Liver (tissue), 10 donors: ENCODE measurements at places on chromosomes 3 and 15.

DNA sequence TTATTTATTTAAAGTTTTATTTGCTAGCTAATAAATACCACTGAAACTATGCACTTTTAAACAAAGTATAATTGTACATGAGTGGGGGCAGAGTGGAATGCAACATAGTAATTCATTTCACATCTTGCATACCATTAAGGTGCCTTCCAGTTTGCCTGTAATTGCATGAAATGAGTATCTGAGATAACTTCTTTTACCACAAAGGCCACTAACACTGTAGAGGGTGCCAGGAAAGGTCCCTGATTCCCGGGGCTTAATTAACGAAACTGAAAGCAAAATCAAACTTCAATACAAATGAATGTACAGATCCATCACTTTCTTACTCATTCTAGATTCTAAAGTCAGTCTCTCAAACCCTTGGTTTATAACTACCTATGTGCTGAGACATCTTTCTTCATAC is 2.1 kb downstream of the CD47 start:
- no peak for DNase-seq

DNA sequence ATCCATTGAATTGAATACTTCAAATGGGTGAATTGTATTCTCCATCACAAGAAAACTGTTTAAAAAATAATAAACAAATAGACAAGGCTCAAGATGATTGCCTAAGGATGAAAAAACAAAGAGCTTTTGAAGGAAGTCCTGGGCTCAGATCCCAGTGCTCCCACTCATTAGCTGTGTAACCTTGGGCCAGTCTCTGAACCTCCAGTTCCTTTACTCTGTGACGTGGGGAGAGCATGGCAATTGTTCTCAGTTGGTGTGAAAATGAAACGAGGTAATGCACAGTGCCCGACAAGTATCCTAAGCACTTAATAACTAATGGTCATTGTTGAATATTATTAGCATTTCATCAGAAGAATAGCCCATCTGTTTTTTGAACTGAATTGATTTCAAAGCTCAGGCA is 40.7 kb downstream of the TNIK start:
- no peak for DNase-seq

DNA sequence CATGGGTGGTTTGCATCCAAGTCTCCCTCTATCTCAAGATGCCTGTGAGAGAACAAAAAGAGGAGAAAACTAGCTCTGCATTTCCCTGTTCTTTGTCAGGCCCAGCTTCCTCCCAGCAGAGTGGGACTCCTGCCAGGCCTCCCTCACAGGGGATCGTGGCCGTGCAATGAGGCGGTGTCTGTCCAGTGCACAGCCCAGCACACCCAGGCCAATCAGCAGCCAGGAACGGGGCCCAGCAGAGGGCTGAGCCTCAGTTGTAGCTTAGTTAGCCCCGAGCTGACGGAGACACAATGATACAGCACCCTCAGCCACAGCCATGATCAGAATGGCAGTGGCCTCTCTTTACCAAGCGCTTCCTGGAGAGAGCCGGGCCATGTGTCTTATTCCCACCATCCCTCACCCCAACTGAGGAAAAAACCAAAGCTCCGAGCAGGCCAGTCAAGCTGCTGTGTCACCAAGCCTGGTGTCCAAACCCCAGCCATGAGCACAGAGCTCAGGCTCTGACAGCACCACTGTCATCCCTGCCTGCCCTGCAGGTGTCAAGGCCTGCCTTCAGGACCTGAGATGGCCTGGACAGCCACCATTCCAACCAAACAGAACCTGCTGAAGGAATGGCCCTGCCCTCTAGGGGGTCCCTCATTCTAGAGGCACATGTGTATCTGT is 71.1 kb downstream of the DNAJB8 start:
- peak; percentile 61 for DNase-seq

DNA sequence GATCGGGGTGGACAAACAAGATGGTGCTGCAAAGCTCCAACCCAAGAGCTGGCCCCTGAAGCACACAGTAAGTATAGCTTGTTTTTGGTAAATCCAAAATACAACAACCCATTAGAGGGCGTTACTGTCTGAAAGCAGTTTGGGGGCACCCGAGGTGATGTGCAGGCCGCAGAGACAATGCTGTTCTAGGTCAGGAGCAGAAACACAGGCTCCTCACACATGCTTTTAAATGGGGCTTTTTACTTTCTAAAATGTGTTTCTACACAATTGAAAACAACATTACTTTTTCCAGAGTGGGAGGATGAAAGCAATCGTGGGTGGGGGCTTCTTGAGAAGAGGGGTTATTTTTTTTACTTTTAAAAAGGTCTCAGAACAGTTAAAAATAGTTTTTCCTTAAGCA is 1029.3 kb upstream of the CFAP20DC start:
- DNase-seq = no peak

DNA sequence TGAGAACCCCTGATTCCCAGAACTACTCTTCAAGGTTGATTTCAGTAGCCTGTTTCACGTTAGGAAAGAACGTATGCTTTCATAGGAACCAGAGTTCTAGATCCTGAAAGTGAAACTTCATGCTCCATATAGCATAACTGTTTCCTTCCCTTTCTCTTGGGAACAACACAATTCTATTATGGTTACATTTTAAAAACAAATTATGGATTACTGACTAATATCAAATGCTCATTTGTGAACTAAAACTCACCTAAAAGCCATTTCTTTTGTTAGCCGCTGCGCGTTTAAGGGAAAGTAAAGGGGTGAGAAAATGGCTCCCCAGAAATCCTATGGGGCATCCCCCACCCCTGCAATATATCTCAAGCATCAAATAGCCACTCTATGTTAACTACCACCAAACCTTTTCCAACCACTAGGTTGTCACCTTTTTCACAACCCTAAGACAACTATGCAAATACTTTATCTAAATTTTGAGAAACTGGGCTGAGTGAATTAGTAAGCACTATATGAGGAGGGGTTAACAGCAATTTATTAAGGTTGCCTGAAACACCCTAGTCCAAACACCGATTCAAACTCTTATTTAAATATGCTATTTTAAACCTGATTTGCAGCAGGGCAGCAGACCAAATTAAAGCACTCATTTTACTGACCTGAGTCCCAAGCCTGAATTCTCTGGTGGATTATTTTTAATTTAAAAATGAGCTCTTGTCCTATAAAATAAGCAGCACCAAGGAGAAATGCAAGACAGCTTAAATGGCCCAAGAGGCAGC is 2.4 kb downstream of the SIAH2 start:
- no peak for DNase-seq

GRCh38 chr3:159266779-159267178 is 464.9 kb downstream of the MFSD1 start:
- DNase-seq = no peak

- no peak for DNase-seq
These were observed 104.6 kb upstream of the SKOR1 start for GRCh38 chr15:67720556-67721175.

DNA sequence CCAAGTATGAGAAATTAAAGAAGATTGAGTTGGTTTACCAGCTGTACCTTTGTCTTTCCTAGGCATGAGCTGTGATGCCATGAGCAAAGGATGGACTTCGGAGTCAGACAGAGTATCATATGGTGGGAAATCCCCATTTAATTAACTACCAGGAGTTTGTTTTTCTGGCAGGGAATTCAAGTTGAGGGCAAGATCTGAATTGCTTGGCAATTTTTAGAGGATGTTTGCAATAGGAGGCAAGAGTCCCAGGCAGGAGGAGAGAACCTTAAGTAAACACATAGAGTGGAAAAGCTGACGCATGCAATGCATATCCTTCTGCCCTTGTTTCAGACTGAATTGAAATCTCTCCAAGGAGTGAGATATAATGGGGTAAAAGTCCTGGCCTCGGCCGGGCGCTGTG is 569.7 kb upstream of the MDFIC2 start:
- no peak for DNase-seq

DNA sequence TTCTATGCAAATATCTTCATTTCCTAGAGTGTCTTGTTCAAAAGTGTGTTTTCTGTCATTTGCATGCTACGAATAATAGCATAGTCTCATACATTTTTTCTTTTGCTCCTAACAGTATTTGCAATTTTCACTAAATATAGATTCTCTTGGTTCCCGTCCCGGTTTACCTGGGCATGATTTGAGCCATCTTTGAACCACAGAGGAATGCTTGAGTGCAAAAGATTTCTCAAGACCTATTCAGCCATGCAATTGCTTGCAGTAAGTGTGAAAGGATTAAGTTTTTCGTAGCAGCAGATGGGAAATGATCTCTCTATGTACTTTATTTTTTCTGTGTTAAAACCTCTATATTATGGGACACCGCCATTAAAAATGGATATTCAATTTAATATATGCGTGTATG is 733.0 kb downstream of the ZPLD1 start:
- no peak for DNase-seq

DNA sequence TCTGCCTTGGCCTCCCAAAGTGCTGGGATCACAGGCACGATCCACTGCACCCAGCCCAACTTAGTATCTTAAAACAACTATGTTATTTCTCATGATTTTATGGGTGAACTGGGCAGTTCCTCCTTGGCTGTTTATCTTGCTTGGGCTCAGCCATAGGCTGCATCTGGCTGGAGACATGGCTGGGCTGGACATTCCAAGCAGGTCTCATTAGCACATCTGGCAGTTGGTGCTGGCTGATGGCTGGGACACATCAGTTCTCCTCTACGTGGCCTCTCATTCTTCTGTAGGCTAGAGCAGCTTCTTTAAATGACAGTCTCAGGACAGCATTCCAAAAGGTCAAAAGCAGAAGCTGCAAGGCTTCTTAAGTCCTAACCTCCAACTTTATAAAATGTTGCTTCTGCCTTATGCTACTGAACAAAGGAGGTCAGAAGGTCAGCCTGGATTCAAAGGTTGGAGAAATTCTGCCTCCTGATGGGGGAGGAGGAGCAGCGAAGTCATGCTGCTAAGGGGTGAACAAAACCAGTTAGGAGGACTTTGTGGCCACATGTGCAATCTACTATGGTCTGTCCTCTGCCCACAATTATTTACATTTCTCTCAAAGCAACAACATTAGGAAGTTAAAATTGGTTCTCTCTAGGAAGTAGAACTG is 144.0 kb downstream of the AQP9 start:
- no peak for DNase-seq

DNA sequence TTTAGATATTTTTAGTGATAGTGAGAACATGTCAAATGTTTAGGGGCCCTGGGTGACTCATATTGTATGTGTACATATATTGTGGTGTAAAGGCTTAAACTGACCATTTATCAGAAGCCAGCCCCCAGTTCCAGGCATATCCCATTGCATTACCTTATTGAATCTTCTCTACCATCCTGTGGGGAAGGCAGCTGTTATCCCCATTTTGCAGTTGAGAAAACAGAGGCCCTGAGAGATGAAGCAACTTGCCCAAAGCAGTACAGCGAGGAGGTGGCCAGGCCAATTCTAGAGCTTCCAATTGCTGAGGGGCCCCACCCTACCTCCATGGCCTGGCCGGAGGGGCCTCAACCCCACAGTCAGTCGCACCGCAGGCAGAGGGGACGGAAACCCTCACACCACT is 47.9 kb downstream of the ZNF710 start:
- no peak for DNase-seq

GRCh38 chr3:182713743-182714517 is 79.4 kb upstream of the ATP11B start:
- no peak for DNase-seq

DNA sequence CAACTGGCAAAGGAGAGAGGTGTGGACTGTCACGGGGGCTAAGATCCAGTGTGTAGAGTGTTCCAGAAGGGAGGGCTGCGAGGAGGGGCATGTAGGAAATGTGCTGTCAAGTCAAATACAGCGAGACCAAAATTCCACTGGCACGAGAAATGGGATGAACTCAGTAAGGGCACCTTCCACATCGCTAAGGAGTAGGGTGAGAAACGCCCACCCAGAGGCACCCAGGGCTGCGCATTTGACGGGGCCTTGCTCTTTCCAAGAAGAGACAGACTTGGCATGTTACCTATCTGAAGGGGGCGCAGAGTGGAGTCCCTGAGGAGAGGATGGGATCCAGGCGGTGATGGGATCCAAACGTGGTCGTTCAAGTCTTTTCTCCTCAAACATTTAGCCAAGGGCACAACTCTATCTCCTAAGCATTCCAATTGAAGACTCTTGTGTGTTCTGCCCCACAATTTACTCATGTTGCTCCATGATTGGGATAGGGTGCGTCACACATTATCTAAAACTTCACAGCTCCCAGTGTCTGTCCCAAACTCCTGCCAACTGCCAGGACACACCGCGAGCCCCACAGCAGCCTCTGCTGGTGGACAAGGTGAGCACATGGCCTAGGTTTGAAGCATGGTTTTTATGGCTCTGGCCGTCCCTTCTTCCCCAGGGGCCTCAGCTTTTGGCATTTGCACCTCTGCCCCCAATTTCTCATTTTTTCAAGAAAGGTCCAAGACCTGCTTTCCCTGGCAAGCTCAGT is 7.6 kb downstream of the SELENOS start:
- DNase-seq = no peak

DNA sequence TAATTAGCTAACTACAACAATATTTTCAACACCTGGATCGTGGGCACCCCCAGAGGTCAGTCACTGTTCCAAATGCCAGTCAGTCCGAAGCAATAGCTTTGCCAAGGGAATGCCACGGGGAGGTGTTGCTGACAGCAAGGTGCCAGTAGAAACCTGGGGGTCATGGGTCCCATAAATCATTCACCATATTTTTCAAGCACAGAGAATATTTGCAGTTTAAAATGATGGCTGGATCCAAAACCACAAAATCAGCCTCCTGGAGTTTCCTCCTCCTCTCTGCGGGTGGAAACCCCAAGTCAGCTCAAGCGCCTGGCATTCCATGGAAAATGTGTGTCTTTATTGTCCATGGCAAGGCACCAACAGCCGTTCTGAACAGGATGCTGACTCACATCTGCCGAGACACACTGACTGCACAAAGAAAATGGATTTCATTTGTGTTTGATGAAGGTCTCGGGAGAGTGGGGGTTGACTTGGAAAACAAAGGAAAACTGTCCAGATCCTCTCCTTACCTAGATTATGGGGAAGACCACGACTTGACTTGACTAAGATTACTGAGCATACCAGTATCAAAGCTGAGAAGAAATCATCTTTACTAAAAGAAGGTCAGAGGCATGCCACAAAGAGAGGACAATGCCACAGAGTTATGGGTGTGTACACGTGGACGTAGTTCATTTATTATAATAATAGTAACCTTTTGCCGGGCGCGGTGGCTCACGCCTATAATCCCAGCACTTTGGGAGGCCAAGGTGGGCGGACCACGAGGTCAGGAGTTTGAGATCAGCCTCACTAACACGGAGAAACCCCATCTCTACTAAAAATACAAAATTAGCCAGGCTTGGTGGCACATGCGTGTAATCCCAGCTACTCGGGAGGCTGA is 26.4 kb downstream of the ANXA2 start:
- no peak for DNase-seq

GRCh38 chr3:29649815-29650547 is 369.1 kb downstream of the RBMS3 start:
- no peak for DNase-seq

GRCh38 chr15:68818769-68819494 is 1.8 kb downstream of the ANP32A start:
- DNase-seq = peak; percentile 52
